Stimulated activated CD8-positive, alpha-beta memory T cell treated with anti-CD3 and anti-CD28 coated beads, Interleukin-4, amount 100 ng/mL, for 24 hours (primary cell): ENCODE measurements at places on chromosomes 4 and X.

DNA sequence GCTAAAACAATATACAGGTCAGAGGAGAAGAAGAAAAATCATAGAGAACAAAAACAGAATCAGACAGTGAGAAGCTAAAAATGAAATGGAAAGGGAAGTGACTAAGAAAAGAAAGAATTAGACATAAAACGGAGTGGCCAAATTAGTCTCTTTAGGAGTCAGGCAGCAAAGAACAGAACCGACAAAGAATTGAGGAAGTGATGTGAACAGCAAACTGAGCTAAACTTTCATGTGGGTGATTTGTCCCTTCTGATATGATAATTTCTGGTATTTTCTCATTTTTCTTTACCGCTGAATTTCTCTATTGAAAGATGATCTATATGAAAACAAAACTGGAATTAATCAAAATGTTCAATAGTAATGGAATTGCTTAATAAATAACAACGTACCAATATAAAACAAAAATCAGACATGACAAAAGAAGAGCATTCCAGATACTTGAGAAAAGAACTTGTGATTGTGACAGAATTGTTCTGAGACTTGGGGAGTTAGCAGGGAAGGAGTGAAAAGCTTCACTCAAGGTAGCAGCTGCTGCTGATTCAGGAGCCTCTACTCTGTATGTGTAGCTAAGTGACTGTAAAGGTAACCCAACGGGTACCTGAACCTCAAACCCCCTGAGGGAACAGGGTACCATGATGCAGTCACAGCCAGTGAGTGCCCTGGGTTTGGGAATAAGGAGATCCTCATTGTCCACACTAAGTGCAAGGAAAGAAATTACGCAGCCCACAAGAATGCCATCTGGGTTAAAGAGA lies 8.8 kb downstream of the TAPT1 start:
- DNase-seq, result no peak

GRCh38 chrX:119693996-119694451 lies 1.1 kb upstream of the SEPTIN6 start:
- no peak for DNase-seq

DNA sequence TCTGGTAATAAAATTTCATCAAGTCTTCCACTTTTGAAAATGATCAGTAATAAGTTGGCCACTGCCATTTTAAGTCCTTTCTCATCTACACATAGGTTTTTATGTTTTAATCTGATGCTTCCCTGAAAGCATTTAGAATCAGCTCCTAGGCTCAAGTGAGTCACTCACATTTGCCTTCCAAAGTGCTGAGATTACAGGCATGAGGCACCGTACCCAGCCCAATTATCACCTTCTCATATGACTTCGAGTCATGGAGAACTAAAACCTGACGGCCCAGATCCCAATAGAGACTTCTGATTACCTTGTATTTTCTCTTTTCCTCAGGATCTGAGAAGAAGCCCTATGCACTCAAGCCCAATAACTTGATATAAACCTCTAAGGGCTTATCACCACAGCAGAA lies 140.8 kb downstream of the OPHN1 start:
- DNase-seq, result no peak

DNA sequence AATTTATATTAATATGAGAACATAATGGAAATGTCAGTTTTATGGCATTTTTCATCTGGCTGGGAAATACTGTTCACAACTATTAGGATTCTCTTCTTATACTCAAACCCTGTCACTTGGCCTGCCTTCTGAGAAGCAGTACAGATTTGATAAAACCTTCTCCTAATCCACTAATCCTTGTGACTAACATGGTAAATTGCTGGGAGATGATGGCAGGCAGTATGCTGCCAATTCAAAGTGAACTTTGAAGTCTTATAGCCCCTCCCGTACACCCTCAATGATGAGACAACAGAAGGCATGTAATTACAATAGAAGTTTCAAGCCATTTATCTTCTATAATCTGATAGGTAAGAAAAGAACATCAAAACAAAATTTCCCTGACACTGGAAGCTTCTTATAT lies 36.9 kb downstream of the PAQR3 start:
- no peak for DNase-seq

DNA sequence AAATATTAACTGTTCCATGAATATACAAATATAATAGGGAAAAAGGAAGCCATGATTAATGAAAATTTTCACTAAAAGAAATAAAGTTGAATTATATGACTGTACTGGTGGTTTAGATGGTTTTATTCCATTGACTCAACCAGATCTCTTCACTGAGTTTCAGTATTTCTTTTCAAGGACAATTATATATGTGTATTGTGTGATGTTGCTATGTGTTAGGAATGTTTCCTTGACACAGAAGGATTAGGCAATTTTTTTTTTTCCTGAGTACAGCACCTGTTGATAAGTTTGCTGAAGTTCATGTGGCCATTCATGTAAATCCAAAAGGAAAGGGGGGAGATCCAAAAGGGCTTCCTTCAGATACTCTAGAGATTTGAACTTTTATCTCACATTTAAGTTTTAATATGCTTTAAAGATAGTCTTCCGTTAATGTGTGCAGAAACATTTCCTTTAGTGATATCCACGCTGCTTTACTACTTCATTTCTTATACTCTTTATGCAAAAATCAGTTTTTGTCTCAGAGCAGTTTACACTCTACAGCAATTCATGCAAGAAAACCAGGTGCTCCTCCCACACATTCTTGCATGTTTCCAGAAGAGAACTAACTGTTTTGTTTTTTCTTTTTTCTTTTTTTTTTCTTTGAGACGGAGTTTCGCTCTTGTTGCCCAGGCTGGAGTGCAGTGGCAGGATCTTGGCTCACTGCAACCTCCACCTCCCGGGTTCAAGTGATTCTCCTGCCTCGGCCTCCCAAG lies 249.1 kb downstream of the RPA4 start:
- DNase-seq, result no peak

DNA sequence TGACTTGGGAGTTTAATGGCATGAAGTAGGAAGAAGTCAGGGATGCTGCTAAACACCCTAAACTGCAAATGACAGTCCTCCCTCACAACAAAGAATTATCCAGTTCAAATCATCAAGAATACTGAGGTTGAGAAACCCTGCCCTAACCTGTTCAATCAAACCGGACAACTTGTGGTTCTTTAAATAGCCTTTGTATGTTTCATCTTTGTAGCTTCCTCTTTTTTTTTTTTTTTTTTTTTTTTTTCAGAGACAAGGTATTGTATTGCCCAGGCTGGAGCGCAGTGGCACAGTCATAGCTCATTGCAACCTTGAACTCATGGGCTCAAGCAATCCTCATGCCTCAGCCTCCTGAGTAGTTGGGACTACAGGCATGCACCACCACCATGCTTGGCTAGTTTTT lies 52.5 kb upstream of the TTC29 start:
- DNase-seq, result no peak

DNA sequence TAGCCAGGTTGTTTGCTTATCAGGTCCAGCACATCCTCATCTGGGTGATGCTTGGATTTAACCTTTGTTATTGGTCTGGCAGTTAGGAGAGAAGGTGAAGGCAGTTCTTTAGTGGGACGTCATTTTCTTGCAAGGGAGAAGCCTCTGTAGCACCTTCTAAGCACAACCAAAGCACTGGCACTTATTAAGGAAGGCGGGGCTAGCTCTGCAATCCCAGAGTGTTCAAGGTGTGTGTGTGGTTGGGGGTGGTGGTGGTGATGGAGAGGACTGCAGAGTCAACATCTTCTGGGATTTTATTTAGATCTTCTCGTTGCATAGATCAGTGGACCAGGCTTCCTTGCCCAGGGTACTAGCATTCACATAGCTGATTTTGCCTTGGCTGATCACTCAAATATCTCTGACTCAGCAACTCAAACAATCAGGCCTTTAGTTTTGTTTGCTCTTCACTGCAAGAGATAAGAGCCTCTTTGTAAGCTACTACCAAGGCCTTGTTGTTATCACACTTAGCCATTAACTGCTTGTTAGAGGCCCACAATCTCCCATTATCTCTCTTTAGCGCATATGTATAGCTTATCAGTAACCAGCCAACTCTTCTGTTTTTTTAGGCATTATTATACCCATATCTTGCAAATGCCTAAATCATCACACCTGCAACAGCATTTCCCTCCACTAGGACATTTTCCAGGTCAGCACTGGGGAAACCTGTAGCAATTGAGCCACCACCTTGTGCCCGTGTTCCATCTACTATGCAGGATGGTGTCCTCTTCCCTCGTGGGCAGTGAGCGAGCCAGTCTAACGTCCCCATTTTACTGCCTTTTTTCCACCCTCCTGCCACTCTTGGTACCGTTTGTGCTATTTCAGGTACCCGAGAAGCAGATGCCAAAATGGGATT lies 36.5 kb upstream of the LINC00632 start:
- no peak for DNase-seq
